ENCODE measurements at places on chromosomes 3 and 15.

DNA sequence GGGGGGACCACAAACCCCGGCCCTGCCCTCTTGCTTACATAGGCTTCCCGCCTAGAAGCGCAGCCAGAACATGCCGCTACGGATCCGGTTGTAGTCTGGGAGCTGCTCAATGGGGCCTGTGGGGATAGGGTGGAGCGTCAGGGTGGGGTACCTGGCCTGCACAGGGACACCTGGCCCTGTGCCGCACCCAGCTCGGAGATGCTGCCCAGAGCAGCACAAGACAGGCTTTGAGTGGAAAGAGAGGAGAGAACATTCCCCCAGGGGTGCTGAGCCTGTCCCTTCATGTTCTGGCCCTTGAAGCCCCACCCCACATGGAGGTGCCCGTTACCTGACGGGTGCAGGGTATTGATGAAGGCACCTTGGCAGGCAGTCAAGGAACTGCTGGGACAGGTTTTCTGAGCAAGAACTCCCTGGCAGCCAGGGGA lies 4.0 kb upstream of the COL7A1 start:
- no peak for DNase-seq

DNA sequence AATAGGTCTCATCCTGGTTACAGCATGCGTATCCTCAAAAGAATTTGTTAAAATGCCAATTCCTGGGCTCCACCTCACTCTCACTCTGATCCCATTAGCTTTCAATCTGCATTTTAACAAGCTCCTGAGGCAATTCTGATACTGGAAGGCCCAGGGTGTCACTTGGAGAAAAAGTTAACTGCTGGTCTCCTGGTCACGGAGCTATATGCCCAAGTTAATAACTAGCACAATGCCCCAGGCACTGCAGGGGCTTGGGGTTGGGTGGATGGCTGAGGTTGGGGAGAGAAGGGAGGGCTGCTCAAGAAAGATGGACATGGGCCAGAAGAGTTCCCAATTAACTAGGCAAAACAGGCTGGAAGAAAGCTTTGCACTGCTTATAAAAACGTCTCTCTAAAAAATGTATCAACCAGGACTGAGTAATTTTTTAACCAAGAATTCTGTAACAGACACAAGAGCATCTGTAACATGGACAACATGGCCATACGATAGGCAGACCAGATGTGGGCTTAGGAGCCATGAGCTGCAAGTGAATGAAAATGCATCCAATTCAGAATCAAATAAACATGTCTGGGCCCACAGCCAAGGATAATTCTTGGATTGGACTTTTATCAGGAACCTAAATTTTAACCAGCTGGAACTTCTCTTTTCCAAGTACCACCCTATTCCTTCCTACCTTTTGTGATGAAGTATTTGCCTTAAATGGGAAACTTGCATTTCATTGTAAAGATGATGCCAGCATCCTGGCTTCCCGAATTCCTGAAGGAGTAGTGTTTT lies 4.2 kb downstream of the IL17RD start:
- no peak for DNase-seq

DNA sequence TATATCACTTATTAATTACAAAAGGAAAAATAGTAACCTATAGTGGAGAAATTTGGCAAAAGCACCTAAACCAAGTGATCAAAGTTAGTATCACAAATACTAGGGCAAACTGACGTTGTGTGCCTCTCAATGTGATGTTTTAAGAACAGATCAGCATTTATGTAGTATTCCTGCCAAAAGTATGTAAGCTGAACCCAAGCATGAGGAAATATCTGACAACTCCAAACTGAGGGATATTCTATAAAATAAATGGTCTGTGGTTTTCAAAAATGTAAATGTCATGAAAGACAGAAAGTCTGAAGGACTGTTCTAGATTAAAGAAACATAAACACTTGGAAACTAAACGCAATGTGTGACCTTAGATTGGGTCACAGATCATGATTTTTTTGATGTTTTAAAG lies 34.3 kb upstream of the PIK3CA start:
- no peak for DNase-seq

DNA sequence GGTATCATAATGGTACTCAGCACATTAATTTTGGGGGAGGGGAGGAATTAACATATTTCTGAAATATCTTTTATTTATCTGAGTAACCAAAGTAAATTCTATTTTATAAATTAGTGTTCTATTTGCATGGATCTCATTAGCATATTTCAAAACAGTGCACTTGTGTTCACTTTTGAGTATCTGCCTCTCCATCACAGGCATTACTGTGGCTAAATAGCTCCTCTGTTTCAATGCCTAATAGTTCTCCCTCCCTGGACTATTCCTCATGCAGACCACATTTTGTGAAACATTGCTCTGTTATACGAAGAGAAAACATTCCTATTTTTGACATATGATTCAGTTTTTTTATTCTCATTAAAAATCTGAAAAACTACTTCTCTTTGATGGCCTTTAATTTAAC lies 1127.8 kb downstream of the TUSC7 start:
- DNase-seq: no peak

DNA sequence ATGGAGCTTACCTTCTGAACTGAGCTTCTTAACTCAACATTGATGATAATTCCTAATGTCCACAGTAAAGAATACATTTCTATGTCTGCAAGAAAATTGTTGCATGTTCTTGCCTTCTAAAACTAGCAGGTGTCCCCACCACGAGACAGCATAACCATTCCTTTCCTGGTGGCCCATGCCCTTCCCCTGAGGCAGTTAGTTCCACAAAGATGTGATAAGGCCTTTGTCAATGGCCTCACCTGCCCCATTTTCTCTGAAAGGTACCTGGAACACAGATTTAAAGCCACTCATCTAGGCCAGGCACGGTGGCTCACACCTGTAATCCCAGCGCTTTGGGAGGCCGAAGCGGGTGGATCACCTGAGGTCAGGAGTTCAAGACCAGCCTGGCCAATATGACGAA lies 21.0 kb upstream of the HTR3E start:
- DNase-seq: no peak

DNA sequence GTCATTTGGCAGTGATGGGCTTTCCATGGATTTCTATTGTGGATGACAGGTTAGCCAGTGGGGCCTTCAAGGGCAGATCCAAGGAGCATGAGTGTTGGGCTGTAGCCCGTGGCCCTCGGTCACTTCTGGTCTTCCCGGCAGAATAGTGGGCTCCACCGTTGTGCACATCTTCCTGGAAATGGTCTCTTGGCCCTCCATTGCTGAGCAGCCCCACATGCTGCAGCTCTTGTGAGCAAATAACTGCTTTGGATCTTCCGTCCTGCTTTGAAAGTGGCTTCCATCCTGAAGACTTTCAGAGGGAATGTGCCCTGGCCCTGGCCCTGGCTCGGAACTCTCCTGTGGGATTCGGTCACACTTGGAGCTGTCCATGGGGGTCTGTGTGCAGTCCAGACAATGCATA lies 102.8 kb downstream of the SNRPN start:
- DNase-seq: no peak

GRCh38 chr3:40862946-40863345 lies 336.4 kb upstream of the CTNNB1 start:
- DNase-seq: no peak

DNA sequence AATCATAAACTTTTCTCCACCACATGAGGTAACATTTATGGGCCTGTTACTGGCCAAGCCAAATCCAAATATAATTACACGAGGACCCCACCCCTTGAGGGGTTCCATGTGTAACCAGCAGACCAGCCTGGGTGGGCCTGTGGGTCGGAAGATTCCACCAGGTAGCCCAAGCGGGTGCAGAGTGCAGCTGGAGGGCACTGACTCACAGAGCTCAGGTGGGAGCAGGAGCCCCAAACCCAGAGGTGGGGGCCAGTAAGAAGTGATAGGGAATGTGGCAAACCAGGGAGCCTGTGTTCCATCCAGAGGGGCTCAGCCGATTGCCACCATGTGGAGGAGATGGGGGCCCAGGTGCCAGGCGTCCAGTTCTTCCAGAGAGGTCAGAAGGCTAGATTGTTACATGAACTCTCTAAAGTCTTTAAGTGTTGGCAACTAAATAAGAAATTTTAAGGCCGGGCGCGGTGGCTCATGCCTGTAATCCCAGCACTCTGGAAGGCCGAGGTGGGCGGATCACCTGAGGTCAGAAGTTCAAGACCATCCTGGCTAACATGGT lies 2.6 kb downstream of the GP9 start:
- DNase-seq: no peak

GRCh38 chr3:11532931-11533391 lies 110.8 kb downstream of the VGLL4 start:
- no peak for DNase-seq

DNA sequence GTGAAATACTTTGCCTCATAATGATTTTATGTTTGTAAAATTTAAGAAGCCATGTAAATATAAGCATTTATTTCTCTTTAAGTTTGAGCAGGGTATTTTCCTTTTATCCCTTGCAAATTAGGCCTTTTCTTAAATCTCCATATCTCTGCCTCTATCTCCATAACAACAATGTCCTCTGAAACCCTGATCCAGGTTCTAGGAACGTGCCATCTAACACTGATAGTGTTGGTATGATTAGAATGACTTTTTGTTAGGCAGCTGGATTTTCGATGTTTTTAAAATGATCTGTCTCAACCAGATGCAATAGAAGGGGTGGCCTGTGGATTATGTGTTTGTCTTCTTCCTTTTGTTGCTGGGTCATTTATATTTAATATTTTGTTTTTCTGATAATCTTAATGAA lies 77.9 kb downstream of the TRPC1 start:
- no peak for DNase-seq

GRCh38 chr3:4474683-4475490 lies 7.8 kb upstream of the SUMF1 start:
- peak; percentile 70 for DNase-seq

Data from CD4-positive, alpha-beta T cell treated with Interferon gamma for 1 hour (primary cell).